GM04504 (cell line): ENCODE measurements at places on chromosomes 12 and 14.

DNA sequence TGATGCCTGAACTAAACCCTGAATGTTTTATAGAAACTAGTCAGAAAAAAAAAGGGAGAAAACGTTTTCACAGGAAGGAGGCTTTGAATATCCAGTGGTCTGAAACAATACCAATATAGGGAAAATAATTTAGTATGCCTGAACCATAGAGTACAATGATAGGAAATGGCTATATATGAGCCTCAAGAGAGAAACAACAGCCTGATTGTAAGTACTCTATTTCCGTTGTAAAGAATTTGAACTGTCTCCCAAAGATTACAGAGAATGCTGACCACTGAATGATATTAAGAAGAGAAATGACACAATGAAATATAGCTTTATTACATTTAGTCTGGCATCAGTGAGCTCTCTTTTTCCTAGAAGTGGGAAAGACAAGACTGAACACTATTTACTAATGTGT is 5.5 kb upstream of the GABARAPL1 start:
- DNase-seq, result no peak

DNA sequence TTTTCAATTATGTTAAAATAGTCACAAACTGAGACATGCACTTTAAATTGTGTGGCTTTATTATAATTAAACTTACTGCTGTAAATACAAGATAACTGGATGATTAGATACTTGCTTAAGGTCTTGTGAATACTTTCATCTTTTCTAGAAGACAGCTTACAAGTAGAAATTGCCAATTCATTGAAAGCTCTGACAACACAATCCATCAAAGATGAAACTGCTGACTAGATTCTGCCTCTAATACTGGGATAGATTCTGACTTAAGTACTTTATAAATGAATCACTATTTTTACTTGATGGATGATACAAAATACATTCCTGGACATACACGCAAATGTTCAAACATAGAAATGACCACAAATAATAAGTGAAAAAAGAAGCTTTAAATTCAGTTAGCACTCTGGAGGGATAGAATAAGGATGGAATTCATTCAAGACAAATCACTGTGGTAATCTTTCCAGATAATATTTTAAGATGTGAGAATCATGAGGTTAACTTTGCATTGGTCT is 876.8 kb downstream of the RPS29 start:
- no peak for DNase-seq

- DNase-seq, result no peak
Observed at GRCh38 chr12:99257672-99258071, 389.9 kb upstream of the GARIN6 start.

DNA sequence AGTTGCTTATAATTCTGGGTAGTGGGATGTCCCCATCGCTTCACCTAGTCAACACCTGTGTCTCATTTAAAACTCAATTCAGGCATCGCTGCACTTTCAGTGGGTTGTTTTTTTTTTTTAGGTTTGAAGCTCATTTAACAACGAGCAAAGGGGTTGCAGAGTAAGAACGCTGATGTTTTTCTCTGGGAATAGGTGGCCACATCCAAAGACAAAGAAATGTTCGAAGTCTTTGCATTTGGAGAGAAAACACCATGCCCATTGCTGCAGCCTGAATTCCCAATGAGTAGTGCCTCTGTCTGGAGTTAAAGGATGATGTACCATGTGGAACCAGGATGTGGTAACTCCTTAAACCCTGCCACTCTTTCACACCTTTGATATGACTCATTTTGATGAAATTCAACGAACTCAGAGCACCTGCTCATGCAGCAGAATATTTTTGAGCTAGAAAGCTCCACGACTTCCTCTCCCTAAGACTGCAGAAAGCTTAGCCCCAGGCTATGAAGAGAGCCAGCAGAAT is 35.1 kb upstream of the BATF start:
- no peak for DNase-seq

DNA sequence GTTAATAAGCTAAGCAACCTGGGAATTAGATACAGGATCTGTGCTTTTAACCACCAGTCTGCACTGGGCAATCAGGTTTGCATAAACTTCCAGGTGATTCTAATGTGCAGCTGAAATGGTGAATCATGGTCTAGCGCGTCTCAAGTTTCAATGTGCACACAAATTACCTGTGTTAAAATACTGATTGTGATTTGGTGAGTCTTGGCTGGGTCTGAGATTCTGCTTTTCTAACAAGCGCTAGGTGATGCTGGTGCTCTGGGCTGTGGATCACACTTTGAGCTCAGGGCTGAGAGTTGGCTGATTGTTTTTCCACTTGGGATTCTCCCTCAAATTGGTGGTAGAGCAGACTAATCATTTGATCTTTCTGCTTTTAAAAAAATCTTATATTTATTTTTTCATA is 124.8 kb downstream of the C12orf75 start:
- DNase-seq, result no peak

GRCh38 chr12:124396544-124397398 is 101.9 kb downstream of the RFLNA start:
- DNase-seq, result no peak

DNA sequence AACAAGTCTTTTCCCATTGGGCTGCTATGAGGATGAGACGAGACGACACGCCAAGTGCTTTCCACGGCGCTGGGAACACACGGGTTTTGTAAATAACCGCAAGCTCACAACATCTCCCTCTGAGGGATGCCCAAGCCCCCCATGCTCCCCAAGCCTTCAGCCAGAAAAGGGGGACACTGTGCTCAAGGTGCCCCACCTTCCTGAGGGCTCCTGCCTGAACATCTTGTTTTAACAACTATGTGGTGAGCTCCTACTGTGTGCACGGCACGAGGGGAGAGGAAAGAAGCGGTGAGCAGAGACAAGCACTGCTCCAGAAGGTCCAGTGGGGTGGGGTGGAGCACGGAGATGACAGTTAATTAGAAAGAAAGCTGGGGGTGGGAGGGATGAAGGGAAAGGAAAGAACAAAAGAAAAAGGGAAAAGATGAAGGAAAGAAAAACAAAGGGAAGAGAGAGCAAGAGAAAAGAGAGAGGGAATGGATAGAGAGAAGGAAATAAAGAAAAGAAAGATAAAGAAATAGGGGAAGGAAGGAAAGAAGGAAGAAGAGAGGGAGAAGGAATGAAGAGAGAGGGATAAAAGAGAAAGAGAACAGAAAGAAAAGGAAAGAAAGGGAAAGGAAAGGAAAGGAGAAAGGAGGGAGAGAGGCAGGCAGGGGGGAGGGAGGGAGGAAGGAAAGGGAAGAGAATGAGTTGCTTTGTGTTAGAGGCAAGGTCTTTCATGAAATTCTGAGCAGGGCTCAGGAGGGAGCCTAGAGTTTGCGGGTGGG is 56.8 kb downstream of the SLC15A4 start:
- no peak for DNase-seq

DNA sequence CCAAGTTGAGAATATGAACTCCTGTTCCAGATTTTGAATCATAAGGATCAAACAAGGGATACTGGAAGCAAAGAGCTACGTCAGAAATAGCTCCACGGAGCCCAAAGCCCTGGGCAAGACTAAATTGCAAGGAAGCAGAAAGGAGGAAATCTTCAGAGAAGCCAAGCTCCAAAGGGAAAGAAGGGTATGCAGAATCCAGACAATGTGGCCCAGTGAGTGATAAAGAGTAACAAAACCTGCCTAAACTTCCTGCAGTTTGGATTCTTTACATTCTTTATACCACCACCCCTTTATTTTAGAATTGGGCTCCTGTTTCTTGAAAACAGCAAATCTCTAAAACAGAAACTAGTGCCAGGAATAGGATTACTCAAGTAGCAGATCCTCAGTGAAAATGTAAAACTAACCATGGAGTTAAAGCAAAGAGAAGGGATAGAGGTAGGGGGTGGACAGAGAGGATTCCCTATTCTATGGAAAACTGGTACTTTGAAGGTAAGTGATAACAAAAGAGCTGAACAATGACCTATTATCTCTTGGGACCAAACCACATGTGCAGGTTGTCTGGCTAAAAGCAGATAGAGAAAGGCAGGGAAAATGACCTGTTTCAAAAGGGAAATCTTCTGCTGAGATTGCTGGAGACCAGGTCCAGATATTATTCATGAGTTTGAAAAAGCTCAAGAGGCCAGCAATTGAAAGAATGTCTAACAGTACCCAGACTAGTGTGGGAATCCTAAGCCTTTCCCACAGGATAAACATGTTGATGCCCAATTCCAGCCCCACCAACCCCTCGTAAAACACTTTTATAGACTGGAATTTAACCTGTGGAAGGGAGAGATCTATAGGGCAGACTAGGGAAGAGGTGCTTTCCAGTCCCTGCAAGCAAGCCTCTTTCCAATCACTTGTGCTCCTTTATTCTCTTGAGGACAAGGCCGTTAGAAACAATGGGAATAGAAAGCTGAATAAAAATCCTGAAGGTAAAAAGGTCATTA is 24.5 kb downstream of the MBIP start:
- no peak for DNase-seq

DNA sequence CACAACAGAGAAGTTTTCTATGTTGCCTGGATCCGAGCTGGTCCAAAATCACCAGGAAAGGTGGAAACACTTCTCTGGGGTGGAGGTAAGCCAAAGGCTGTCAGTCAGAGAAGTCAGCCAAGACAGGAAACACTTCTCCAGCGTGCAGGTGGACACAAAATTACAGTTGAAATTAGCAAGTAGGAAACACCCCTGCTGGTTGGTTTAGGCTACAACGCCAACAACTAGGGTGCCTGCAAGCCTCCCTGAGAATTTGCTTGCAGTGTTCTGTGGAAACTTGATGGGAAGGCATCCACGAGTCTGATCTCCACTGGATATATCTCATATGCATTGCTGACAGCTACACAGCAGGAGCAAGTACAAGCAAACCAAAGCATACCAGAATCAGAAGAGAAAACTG is 600.5 kb downstream of the RERGL start:
- no peak for DNase-seq

GRCh38 chr14:56491299-56492285 is 88.0 kb upstream of the TMEM260 start:
- no peak for DNase-seq

GRCh38 chr12:52317468-52318052 is 3.6 kb downstream of the KRT83 start:
- DNase-seq, result no peak

DNA sequence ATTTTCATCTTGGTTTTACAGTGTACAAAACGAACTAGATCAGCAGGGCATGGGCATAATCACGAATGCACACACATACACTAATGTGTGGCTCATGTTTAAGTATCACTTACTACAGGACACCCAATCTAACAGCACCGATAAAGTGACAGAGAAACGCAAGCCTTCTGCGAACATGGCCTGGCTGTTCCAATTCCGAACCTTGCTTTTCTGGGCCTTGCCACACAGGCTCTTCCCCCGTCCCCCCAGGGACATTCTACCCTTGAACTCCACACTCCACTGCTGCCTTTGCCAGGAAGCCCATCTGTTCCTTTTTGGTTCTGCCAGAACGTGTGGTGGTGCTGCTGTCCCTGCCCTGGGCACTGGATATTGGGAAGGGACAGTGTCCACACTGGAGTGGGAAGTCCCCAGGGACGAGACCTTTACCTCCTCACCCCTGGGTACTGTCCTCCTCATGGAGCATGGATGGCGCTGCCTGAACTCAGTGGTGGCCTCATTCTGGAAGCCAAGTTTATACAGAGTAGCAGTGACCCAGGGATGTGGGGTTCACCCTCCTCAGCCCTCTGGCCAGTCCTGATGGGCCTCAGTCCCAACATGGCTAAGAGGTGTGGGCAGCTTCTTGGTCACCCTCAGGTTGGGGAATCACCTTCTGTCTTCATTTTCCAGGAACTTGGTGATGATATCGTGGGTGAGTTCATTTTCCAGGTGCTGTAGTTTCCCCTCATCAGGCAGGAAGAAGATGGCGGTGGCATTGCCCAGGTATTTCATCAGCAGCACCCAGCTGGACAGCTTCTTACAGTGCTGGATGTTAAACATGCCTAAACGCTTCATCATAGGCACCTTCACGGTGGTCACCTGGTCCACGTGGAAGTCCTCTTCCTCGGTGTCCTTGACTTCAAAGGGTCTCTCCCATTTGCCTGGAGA is 7.9 kb downstream of the SERPINA1 start:
- no peak for DNase-seq

DNA sequence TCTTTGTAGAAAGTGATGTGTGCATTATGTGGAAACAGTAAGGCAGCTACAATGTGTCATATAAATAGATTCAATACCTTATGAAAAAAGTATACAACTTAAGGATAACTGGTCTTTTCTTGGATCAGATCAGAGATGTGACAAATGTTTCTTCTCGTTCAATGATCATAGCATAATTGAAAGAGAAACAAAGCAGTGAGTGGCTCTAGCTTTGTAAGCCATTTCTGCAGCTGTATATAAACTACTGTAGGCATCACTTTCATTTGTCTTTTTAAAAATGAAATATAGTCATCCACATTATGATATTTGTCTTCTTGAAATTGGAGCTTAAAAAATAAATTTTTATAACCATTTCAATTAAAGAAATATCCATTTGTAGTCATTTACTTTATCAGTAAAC is 63.8 kb upstream of the LMO3 start:
- no peak for DNase-seq
